ENCODE measurements at places on chromosomes 5 and 9. TPM values are rescaled to one million over a fixed set of nuclear protein-coding genes. Genes with fewer than 3 reads are reported as not detected.

LAMC3 gene
- polyA plus RNA-seq, result 0.66 TPM

PHF24 gene
- polyA plus RNA-seq, result 1.6 TPM

SUSD3 gene
- polyA plus RNA-seq, result 7.6 TPM

GDNF gene
- polyA plus RNA-seq, result 4.2 TPM

RASEF gene
- 11.5 TPM for polyA plus RNA-seq

CDC25C gene
- polyA plus RNA-seq, result 4.5 TPM

SPEF2 gene
- 17.3 TPM for polyA plus RNA-seq

GPR150 gene
- 0.90 TPM for polyA plus RNA-seq

RASGEF1C gene
- 1.3 TPM for polyA plus RNA-seq

C5orf52 gene
- polyA plus RNA-seq, result 0.87 TPM

BASP1 gene
- 26.3 TPM for polyA plus RNA-seq

TIMD4 gene
- polyA plus RNA-seq, result 1.5 TPM

RICTOR gene
- 20.2 TPM for polyA plus RNA-seq

SLC25A25 gene
- 19.4 TPM for polyA plus RNA-seq

All from large intestine (tissue), 12 donors.